ENCODE measurements at places on chromosomes 6 and 20. TPM values are rescaled to one million over a fixed set of nuclear protein-coding genes. Genes with fewer than 3 reads are reported as not detected.

GRCh38 chr20:24503352-24503931 is 34.0 kb downstream of the SYNDIG1 start:
- DNase-seq: no peak

GRCh38 chr6:10964684-10965083 is 77.8 kb downstream of the SYCP2L start:
- no peak for DNase-seq

- DNase-seq: peak; percentile 50
Measured at GRCh38 chr6:106628658-106629102, 618 bp downstream of the RTN4IP1 start.

Gene TSBP1
- not detected for total RNA-seq

- DNase-seq: no peak
Measured at GRCh38 chr6:53847796-53848314, 53.0 kb downstream of the LRRC1 start.

DNA sequence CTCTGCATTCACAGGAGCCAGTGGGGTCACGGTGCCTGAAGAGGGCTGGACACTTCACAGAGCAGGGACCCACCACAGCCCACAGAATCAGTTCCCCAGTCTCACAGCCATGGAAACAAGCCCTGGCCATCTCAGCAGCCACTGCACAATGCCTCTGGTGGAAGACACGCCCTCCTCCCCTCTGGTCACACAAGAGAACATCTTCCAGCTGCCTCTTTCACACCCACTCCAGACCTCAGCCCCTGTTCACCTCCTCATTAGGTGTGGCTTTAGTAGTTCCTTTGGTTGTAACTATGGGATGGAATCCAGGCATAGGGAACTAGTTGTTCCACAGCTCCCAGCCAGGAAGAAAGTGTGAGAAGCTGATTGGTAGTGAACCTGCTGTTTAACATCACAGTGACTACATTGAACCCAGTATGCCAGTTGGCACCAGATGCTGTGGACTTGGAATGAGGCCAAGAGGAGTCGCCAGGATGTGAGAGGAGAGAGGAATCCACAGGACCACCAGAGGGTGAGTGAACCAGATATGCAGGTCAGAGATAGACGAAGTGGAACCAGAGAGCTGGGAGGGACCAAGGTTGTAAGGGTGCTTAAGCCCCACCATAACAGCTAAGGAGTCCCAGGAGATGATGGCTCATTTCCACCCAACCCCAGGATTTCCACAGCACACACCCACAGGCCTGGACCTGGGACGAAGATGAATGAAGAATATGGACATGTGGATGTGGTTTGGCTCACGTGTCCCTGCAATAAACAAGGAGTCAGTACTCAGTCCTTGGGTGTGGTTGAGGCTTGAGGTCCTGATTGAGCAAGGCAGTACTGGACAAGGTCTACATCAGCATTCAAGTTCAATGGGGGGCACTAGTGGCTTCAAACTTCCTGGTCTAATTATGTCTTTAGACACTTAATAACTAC is 8.8 kb upstream of the BTN3A3 start:
- DNase-seq: no peak

DNA sequence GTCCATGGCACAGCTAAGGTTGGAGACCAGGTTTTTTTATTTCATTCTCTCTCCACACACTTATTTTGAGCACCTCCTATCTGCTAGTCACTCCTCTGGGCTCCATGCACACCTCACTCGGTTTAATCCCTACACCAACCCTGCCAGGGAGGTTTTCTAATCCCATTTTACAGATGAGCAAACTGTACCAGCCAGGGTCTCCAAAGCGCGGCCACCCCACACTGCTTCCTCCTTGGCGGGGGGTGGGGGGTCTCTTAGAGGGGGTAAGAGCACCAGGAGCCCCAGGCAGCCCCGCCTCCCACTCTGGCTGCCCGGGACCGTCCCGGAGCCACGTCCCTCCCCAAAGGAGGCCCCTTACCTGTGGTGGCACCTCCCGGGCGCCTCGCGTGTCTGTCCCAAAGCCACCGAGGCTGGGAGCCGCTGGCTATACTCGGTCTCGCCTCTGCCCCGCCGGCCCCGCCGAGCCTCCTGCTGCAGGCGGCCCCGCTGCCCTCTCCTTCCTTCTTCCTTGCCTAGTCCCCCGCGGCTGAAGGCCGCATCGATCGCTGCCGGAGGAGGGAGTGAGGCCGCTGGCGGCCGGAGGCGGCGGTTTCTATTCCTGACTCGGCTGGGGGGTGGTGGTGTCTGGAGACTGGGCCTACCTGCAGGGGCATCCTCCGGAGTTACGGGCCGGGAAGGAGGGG is at the start of gene KCNS1:
Gene KCNS1, minus strand, starts transcription at position 565 of the 683 bp plus-strand sequence. CDS start 1,891 bp downstream, outside the sequence.
- DNase-seq: no peak

GRCh38 chr6:116370760-116371119 is at the start of gene DSE:
Gene DSE, plus strand, starts transcription at chr6:116370947. Its CDS starts 28,304 bp downstream, at chr6:116399251.
- DNase-seq: peak; percentile 48

DNA sequence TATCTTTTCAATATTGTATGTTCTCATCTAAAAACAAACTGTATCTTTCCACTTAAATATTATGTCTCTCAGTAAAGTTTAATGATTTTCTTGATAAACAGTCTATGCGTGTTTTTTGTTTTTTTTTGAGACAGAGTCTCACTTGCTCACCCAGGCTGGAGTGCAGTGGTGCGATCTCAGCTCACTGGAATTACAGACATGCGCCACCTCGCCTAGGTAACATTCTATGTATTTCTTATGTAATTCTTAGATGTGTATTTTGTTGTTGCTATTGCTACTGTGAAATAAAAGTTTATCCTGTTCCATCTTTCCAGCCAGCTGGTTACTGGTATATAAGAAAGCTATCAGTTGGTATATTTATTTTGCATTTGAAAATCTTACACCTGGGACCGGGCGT is 29.4 kb downstream of the ABHD12 start:
- peak; percentile 42 for DNase-seq

- DNase-seq: no peak
Measured at GRCh38 chr6:139117734-139118133, 17.1 kb upstream of the HECA start.

DNA sequence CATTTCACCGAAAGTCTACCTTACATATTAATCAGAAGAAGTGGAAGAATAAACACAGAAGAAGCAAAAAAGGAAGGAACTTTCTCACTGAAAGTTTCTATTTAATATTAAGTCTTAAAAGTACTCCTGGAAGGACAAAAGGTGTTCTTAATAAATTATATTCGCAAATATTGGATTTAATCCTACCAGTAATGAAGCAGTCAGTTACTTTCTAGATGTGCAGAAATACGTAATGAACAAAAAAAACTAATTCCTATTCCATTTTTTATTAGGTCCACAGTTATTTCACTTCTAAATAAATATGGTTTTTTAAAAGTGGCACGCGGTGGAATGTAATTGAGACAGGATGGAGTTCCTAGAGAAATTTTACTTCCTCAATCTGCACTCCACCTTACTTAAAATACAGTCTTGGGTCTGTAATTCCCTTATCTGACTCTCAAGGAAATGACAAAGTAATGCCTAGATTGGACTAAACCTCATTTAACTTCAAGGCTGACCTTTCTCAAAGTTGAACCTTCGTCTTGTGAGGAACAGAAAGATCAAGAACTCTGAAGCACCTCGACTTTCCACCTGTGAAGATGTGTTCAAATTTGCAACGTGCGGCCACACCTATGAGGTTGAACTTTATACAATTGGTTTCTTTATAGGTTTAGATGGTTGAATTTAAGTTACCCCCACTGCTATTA is 1.1 kb upstream of the TRAM2 start:
- DNase-seq: no peak

GRCh38 chr6:64861039-64861651 is 845.9 kb downstream of the EYS start:
- no peak for DNase-seq

Gene C6orf52
- 6.2 TPM for total RNA-seq

Gene TM9SF4
- 58.4 TPM for total RNA-seq

- no peak for DNase-seq
Measured at GRCh38 chr20:24360531-24360930, 108.9 kb upstream of the SYNDIG1 start.

Gene SMLR1
- total RNA-seq: not detected

Gene SLA2
- total RNA-seq: not detected

Gene CFAP61
- 1.7 TPM for total RNA-seq

GRCh38 chr20:64155258-64156135 is 8.8 kb upstream of the MYT1 start:
- no peak for DNase-seq

DNA sequence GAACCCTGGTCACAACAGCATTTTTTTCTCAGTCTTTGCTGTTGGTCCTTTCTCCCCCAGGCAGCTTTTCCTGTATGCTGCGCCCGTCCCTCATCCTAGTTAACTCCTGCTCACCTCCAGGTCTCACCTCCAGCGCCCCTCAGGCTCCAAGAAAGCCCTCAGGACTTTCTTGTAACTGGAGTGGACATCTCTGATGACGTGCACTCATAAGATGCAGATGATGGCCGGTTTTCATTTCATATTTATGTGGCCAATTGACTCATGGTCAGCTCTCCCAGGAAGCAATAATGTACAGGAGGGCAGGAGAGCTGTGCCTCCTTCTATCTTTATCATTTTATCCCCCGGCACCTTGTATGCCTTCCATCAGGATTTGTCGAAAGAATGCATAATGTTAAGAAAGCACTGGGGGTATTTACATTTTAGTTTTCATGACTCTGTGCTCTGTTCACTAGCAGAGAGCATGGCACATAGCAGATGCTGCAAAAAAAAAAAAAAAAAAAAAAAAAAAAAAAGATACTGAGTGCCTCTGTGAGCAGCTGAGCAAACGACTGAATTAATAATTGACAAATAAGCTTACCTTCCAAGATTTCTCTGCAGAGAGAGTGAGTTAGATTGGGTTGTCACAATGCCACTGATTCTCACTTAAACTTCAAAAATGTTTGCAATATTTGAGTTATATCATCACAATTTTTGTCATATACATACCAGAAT is 170.2 kb downstream of the DOK5 start:
- DNase-seq: no peak

GRCh38 chr6:39992861-39993622 is 58.8 kb upstream of the MOCS1 start:
- DNase-seq: no peak

Gene SLC2A4RG
- total RNA-seq: 233 TPM

DNA sequence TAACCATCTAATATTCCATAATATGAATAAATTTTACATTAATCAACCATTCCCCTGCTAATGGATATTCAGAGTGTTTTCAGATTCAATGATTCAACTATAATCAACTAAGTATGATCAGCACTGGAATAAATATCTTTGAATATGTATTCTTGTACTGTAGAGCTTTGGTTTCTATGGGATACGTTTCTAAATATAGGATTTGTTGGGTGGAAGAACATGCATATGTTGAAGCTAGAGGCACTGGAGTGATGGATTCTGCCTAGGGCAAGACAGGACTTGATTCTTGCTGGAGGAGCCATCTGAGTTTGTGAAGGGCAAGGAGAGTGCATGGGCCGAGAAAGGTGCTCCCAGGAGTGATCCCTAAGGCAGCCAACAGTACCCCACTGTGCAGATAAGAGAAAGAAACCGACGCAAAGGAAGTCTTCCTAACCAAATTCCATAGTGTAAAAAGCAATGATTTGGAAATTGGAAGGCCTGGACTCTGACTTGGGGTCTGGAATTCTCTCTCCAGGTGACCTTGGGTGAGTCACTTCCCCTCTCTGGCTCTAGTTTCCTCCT is 418.7 kb downstream of the PREX1 start:
- DNase-seq: no peak

Gene MCCD1
- total RNA-seq: not detected

- no peak for DNase-seq
Measured at GRCh38 chr6:136890194-136890839, 31.8 kb upstream of the SLC35D3 start.

Gene L3MBTL1
- total RNA-seq: 34.9 TPM

DNA sequence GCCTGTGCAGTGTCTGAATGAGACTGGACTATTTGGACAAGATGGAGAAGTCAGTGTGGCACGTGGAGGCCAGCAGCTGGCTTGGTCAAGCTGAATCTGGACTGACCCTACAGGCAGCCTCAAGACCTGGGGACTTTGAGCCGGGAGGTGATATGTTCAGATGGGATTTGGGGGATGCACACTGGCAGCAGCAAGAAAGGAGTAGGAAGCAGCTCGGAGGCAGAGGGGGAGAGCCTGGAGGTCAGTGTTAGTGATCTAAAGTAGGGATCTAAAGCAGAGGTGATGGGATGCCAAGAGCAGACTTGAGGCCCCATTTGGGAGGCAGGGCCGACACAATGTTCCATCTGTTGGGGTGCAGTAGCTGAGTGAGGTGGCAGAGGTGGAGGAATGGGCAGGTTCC is 2.8 kb downstream of the MAPK13 start:
- no peak for DNase-seq

- no peak for DNase-seq
Measured at GRCh38 chr6:162179196-162179951, 548.2 kb downstream of the PRKN start.

DNA sequence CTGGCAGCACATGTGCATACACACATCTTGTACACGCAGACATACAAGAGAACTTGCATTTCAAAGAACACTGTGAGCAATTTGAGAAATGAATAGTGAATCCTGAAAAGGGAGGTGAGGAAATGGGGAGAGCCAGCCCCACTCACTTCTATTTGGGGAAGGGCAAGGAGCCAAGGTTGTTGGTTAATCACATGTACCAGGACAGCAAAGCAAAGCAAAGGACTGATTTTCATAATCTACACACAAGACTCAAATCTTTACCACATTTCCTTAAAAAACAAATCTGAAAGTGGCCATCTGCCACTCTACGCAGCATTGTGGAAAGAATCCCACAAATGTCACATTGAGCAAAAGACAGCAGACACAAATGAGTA is 35.0 kb upstream of the KIF16B start:
- no peak for DNase-seq

- no peak for DNase-seq
Measured at GRCh38 chr6:89797317-89797716, 22.3 kb downstream of the MDN1 start.

Gene OR12D3
- total RNA-seq: not detected

GRCh38 chr6:2396846-2397630 is 151.6 kb upstream of the GMDS start:
- no peak for DNase-seq

- DNase-seq: no peak
Measured at GRCh38 chr6:3838992-3839867, 9.9 kb upstream of the FAM50B start.

GRCh38 chr6:30005482-30005881 is 55.6 kb upstream of the POLR1H start:
- no peak for DNase-seq
